Spinal cord (tissue), 10 donors: ENCODE measurements at places on chromosomes 12 and 14. TPM values are rescaled to one million over a fixed set of nuclear protein-coding genes. Genes with fewer than 3 reads are reported as not detected.

MYRFL gene
- polyA plus RNA-seq = 0.53 TPM

GARIN6 gene
- polyA plus RNA-seq = not detected

KRT73 gene
- polyA plus RNA-seq = 0.33 TPM

DNA sequence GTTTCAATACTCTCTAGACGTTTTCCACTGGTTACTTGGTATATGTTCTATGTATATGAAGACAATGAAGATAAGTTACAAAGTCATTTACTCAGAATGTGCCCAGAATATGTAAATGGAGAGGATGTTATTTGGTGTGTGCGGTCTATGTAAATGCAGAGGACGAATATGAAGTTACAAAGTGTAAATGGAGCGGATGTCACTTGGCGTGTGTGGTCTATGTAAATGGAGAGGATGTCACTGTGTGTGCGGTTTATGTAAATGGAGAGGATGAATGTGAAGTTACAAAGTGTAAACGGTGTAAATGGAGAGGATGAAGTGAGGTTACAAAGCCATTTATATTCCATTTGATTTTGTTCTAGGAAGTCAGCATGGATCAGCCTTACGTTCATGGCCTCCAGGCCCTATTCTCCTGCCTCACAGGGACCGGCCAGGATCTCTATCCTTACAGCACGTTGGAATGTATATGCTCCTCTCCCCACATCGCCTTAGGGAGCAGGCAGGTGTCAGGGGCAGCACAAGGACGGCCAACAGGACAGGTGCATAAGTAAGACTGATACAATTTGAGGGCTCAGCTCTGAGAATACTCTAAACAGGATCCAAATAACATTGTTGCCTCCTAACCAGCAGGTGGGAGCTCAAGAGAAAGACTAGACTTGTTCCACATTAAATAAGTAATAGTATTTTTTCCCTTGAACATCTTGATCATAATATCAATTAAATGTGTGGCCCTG, 42.4 kb downstream of the GLRX5 start:
- DNase-seq = no peak

- DNase-seq = no peak
These were observed 199.4 kb upstream of the LRIG3 start for GRCh38 chr12:59119676-59120075.

DNA sequence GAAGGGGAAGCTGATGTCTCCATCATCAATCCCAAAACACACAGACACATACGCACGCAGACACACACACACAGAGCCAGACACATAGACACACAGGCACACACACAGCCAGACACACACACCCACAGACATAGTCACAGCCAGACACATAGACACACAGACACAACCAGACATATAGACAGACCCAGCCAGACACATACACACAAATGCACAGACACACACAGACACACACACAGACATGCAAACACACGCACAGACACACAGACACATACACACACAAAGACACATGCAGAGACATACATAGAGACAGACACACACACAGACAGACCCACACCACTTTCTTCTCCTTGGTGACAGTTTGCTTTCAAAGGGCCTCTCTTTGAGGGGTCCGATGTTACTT, 6.3 kb downstream of the CCDC197 start:
- no peak for DNase-seq

- no peak for DNase-seq
These were observed 1089.8 kb downstream of the FLRT2 start for GRCh38 chr14:86619726-86620125.

- no peak for DNase-seq
These were observed 350.7 kb downstream of the TMEM132D start for GRCh38 chr12:129552996-129553750.

DNA sequence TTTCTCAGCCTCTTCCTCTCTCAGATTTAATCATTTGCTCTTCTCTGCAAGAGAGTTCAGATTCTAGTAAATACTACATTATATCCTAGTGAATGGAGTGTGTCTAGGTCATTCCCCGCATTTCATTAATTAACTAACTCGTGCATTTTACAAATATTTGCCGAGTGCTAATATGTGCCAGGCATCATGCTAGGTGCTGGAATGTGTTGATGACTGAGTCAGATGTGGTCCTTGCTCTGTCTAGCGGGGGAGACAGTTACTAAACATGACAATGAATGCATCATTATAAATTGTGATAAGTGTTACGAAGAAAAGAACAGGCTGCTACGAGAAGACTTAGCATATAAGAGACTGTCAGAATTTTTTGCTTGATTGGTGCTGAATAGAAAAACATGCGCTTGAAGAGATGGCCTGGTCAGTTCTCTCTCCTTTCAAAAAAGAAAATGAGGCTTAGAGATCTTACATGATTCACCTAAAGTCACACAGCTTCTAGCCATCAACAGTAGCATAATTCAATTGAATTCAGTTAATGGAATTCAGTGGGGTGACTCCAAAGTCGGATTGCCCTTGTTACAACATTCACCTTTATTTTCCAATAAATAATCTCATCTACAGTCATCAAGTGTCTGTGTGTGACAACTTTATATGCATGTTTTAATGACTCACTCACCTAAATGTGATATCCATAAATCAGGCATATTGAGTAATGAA, 48.7 kb upstream of the MAX start:
- DNase-seq = no peak

DNA sequence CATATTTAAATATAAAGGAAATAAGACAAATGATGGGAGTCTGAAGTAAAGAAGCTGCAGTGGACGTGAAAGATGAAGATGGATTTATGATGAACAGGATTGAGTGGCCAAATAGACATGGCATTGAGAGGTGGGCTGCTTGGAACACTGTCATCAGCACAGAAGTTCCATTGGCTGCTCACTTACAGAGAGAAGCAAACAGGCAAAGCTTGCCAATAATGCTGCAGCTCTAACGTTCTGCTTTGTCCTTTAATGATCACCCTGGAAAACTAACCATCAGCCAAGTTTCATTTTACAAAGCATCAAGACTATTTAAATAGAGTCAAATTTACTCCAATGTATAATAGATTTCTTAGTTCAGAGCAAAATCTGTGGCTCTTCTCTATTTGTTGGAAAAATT, 721.4 kb downstream of the TMTC2 start:
- no peak for DNase-seq

GRCh38 chr14:101823066-101823465, 61.6 kb downstream of the PPP2R5C start:
- DNase-seq = no peak

CDC42BPB gene
- 111 TPM for polyA plus RNA-seq

GRIN2B gene
- 10.8 TPM for polyA plus RNA-seq

GRCh38 chr14:93056840-93057585, 58.7 kb downstream of the ITPK1 start:
- no peak for DNase-seq

DNA sequence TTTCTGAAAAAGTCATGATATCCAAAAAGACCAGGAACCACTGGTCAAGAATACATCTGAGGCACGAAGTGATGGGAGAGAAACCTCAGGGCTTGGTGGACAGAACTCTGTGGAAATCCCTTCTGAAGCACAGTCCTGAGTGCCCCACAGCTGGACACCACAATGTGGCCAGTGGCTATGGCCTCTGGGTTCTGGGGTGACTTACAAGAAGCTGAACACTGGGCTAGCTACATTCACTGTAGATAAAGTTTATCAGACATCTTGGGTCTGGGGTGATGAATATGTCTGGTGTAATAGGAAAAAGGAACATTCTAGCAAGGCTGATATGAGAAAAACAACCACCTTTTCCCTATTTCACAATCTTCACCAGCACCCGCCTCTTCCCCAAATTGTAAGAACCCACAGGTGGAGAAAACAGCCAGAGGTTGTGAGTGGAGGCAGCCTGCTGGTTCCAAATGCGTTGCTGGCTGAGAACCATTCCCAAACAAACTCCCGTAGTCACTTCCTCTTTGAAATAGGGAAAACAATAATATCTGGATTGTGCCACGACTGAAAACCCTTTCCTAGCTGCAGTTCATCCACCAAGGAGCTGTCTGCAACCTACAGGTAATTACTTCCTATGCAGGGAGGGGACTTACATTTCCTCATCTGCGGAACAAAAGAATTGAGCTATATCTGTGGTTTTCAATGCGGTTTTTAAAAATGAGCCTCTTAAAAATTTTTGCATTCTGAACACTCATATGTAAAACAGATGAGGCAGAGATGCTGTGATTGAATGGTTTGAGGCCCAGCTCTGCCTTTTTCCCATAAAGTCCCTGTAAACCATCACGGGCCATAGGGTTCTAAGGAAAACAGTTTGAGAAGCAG, 193.6 kb downstream of the SLC41A2 start:
- no peak for DNase-seq

DNA sequence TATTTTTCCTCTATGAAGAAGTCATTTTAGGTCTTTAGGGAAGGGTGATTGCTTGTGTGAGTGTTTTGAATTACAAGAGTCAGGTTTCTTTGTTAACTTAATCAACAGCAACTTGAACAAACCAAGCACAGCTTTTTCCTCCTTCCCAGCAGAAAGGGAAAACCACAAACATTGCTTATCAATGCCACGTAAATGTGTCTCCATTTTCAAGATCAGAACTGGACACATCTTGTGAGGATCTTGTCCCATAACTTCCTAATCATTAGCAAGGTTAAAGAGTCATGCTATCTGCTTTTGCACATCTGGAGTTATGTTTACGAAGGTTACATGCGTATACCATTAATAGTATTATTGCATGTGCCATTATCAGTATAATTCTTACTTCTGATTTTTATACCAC, 248.0 kb upstream of the FLRT2 start:
- DNase-seq = no peak
